ENCODE measurements at places on chromosomes 5 and 9.

DNA sequence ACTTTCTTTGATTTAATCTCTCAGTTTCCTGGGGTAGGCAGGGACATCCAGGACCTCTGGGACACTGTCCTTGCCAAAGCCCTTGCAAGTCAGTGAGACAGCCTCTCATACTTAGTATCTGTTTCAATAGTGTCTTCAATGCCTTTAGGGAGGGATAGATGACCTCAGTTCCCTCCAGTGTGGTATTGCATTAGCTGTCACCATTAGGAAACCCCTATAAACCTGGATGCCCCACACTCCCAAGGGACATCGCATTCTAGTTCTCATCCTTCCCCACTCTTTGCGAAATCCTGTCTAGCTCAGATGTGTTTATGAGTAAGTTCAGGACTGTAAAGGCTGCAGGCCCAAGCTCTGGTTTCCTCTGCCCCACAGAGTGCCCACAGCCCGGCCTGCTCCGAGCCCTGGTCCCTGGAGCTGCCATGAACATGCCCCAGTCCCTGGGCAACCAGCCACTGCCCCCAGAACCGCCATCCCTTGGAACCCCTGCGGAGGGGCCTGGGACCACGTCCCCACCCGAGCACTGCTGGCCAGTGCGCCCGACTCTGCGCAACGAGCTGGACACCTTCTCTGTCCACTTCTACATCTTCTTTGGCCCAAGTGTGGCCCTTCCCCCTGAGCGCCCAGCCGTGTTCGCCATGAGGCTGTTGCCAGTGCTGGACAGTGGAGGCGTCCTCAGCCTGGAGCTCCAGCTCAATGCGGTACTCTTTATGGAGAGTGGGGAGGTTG is 13.2 kb downstream of the TMEM8B start:
- DNase-seq: no peak

DNA sequence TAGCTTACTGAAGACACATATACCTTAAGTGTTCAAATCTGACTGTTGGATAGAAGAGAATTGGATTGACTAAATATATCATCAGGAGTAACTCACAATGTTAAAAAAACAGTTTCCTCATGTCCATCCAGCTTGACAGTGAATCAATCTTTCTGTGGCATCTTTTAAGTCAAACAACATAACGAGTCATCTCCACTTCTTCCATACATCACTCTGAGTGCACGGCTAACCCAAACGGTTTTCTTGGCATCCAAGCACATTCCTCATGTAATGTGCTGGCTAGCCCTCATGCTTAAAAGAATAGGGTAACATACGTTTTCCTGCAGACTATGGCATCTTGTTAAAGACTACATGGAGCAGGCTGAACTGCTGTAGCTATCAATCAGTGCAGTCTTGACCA is 291.5 kb upstream of the TRPC7 start:
- DNase-seq: peak; percentile 5

- DNase-seq: no peak
Observed at GRCh38 chr9:132365986-132366385, 11.2 kb upstream of the SETX start.

GRCh38 chr5:61417851-61418250 is 85.8 kb downstream of the ZSWIM6 start:
- no peak for DNase-seq

- DNase-seq: no peak
Observed at GRCh38 chr5:64050296-64050695, 88.1 kb upstream of the HTR1A start.

DNA sequence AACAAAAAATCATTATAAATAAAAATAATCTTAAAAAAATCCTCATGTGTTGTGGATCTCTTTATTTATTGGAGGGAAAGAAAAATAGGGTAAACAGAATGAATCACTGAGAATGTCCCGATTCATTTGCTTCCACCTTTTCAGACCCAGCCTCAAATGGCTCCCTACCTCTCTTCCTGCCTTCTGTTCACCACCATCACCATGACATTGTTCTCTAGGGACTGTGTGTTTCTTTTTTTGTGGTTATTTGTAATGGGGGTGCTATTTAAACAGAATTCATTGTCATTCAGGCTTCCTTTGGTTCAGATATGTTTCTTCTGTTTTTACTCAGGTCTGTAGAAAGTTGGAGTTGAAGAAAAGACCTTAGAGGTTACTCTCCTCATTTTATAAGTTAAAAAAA is 198.2 kb downstream of the KIF4B start:
- DNase-seq: no peak

DNA sequence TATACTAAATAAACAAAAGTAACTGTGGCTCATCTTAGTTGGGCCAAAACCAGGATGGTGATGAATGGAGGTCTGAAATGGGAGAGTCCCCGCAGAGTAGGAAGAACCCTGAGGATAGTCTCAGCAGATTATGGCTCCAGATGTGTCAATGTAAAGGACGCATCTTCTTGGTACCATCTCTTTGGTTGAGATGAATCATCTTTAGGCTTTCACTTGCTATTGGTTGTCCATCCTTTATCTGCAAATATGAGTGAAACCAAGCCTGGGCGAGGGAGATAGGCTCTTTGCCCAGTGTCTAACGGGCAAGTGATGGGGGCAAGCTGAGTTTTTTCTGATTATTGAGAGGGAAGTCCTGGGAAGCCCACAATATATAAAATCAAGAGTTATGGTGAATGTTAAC is 19.4 kb upstream of the LCP2 start:
- no peak for DNase-seq

- peak; percentile 28 for DNase-seq
Observed at GRCh38 chr5:44809215-44809955, 638 bp downstream of the MRPS30 start.

DNA sequence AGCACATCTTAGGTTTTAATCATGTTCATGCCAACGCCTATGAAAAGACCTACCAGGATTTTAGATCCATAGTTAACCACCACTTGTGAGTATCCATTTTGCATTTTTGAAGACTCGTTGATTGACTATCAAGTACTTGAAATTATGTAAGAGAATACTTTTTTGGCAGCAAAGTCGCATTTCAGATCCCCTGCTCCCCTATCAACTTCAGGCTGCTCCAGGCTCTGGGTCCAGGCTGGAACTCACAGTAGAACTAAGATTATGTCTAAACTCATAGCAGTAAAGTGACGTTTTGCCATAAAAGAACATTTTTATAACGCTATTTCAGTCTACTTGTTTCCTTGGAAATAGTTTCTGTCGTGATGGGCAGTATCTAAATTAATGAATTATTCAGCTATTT is 267.7 kb downstream of the FANCC start:
- no peak for DNase-seq

DNA sequence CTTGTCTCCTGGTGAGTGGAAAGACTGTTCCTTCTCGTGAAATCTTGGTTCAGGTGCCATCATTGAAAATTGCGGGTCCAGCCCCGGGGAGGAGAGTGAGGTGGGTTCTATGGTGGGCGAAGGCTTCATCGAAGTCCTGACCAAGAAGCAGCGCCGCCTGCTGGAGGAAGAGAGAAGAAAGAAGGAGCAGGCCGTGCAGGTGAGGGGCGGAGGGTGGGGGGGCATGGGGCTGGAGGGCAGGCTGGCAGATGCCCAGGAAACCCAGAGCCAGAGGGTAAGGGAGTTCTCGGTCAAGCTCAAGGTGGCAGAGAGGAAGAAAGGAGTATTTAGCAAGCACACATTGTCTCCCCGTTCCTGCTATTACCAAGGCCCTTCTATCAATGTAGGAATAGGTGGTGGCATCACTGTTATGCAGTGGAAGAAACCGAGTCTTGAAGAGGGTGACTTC is 24.3 kb upstream of the POMT1 start:
- no peak for DNase-seq

- DNase-seq: no peak
Observed at GRCh38 chr9:10753474-10753873, 140.7 kb upstream of the PTPRD start.

GRCh38 chr9:126347911-126348760 is 21.5 kb downstream of the MVB12B start:
- no peak for DNase-seq

GRCh38 chr9:10774051-10774450 is 161.2 kb upstream of the PTPRD start:
- no peak for DNase-seq

GRCh38 chr9:130112538-130113151 is 58.9 kb downstream of the GPR107 start:
- no peak for DNase-seq

- DNase-seq: no peak
Observed at GRCh38 chr5:165000479-165001190, 1495.2 kb downstream of the MAT2B start.

GRCh38 chr5:56575821-56576220 is 239.5 kb upstream of the MAP3K1 start:
- no peak for DNase-seq

GRCh38 chr5:154325566-154325965 is 120.2 kb upstream of the SAP30L start:
- DNase-seq: no peak

GRCh38 chr5:163748934-163749333 is 243.5 kb downstream of the MAT2B start:
- DNase-seq: no peak

Data from non-pigmented ciliary epithelial cell (primary cell).